ENCODE measurements at places on chromosomes 16 and 17.

DNA sequence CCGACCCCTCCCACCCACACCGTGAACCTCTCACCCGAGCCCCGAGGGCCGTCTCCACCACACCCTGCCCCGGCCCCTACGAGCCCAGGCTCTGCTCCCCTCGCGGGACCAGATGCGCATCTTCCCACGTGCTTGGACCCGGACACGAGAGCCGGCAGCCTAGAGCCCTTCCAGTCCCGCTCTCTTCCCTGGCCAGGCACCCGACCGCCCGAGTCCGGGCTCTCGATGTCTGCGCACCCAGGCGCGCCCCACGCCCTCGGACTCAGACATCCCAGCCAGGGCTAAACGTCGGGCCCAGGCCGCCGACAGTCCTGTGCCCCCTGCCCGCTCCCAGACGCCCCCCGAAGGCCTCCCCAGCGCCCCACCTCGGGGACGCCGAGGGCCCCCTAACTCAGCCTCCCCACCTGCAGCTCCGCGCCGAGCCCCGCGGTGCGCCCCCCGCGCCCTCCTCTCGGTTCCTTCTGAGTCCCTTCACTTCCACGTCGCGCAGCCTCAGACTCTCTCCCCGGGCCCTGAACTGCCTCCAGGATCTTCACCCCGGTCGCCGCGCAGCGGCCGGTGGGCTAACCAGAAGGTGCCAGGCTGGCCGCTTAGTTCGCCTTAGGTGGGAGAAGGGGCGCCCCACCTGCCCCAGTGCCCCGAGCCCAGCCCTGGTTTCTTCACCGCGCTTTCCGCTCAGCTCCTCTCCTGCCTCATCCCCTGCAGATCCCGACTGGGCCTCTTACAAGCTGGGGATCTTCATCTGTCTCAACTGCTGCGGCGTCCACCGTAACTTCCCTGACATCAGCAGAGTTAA is 688 bp downstream of the ADAP2 start:
- no peak for DNase-seq

DNA sequence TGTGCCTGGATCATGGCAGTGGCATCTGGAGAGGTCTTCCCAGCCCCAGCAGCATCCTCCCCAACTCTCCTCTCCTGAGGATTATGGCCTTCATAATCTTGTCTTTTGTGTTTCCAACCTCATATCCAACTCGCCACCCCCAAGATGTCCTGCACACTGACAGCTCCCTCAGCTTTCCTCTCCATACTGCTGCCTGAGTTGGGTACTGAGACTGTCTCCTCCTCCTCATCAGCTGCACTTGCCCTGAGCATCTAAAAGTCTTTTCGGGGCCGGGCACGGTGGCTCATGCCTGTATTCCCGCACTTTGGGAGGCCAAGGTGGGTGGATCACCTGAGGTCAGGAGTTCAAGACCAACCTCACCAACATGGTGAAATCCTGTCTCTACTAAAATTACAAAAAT is 2.0 kb downstream of the CD300LB start:
- no peak for DNase-seq

GRCh38 chr17:1568950-1569810 is 6.6 kb upstream of the PITPNA start:
- DNase-seq, result no peak

DNA sequence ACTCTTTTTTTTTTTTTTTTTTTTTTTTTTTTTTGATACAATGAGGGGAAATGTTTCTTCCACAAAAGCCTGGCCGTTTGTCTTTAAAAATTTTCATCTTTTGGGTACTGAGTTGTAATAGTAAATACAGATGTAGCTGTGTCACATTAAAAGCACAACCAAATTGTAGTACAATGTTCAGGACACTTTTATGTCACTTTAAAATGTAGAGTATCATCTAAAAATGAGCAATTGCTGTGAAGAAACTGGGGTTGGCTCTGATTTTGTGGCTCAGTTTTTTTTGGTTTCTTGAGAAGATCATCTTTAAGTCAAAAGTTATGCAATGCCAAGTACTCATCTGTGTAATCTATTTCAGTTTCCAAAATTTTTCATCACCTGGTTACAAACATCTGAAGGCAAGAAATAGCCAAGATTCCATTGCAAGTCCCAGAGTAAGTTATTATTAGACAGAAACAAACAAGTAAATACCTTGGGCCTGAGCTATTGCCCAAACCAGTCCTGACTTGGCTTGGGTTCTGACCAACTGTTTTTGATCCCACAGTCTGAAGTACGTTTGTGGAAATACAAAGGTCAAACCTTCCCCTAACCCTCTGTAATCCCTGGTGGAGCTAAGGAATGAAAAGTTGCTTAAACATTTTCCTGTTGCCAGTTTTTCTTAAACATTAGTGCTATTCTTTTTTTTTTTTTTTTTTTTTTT is 717.2 kb downstream of the WWOX start:
- peak; percentile 76 for DNase-seq

DNA sequence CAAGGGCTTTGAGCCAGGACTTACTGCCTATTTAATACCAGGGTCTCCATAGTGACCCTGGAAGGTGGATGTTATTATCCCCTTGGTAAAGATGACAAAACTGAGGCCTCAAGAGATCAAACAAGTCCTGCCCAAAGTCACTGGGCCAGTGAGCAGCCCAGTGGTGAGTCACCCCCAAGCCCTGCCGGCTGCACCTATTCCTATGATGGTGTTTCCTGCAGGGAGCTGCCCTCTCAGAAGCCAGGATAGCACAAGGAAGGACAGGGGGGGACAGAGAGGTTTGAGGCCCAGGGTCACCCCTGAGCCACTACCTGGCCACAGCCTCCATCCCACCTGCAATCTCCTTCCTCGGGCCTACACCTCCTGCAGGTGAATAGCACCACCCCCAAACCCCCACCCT is 90.9 kb downstream of the SDK2 start:
- no peak for DNase-seq

- DNase-seq, result no peak
These were observed 970 bp upstream of the DYNC1LI2 start for GRCh38 chr16:66752379-66752778.

DNA sequence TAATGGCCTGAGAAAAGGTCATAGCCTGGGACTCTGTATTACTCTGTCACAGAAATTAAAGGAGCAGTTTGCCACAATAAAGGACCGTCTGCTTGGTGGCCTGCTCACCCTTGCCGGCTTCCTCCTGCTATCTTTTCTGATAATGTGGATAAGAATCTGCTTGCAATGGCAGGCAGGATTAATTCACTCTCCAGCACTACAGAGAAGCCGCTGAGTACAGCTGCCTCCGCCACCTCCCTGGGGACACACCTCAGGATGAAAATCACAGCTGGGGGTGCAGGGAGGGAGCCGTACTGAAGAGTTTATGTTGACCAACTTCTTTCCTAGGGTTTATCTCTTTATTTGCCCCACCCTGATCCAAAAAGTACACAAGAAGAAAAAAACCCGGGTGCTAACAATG is 245.9 kb upstream of the RPL38 start:
- DNase-seq, result no peak

DNA sequence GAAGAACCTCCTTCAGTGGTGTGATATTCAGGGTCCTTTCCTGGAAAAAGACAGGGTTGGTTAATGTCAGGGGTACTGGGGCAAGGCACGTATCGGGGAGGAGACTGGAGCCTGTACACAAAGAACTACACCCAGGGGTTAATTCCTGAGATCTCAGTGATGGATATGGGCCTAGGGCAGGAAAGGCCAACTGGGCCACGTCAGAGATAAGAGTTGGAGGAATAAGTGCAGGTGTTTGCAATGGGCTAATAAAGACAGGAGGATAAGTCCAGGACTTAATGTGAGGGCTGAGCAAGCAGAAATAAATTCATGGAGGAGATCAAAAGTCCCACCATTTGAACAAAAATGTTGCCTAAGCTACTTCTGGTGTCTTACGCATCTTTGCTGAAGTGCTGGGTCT is 10.4 kb upstream of the HERPUD1 start:
- no peak for DNase-seq

DNA sequence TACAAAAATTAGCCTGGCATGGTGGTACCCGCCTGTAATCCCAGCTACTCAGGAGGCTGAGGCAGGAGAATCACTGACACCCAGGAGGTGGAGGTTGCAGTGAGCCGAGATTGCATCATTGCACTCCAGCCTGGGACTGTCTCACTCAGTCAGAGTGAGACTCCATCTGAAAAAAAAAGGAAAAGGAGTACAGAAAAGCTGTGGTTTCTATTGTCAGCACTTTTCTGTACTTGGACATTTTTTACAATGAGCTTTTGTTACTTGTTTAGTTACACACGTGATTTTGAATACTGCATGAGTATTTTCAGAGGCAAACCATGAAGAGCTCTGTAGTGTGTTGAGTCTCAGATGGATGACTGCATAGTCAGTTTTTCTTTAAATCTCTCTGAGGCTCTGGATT is 26.3 kb downstream of the ZC3H18 start:
- peak; percentile 9 for DNase-seq

- no peak for DNase-seq
These were observed 188.8 kb downstream of the RAB11FIP4 start for GRCh38 chr17:31580316-31580705.

DNA sequence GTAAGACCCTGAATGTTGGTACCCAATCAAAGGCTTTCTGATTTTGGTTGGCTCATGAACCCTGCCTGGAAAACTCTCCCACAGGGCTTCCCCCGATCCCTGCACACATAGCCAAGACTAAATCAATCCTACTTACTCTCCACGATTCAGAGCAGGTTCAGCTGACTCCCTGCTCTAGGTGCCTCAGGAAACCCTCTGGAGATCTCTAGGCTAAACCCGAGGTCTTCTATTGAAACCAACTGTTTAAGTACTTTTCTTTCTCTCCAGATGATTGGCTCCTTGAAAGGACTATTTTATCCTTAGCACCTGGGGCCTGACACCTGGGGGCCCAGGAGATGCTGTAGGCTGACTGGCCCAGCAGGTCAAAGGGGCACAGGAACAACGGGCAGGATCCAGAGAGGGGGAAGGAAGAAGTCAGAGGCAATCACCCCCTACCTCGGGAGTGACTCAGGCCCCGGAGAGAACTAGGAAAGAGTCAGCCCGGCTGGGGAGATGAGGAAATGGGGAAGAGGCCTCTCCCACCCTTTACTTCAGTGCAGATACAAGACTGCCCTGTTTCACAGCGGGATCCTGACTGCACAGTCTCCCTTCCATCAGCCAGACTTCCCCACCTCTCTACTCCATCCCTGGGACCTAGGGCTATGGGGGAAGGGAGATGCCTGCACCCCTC is 2.0 kb downstream of the TBC1D10B start:
- peak; percentile 74 for DNase-seq

DNA sequence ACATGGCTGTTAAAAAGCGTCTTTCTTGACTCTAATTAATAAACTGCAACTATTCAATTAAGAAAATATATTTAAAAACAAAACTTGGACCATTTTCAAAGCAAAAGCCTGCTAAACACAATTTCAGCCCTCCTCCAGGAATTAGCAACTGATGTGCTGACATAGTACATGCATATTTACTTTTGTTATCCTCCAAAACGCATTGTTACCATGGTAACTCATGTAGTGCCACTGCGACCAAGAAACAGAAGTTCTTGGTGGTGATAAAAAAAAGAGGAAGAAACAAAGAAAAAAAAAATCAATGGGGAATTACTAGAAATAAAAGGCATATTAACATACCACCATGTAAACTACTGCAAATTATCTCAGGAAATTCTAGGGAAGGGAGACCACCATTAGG is 793.4 kb upstream of the CDH8 start:
- no peak for DNase-seq

- no peak for DNase-seq
These were observed 92.4 kb upstream of the CDC42EP4 start for GRCh38 chr17:73404246-73404645.

- peak; percentile 84 for DNase-seq
These were observed 1.7 kb downstream of the PPM1D start for GRCh38 chr17:60601447-60602384.

DNA sequence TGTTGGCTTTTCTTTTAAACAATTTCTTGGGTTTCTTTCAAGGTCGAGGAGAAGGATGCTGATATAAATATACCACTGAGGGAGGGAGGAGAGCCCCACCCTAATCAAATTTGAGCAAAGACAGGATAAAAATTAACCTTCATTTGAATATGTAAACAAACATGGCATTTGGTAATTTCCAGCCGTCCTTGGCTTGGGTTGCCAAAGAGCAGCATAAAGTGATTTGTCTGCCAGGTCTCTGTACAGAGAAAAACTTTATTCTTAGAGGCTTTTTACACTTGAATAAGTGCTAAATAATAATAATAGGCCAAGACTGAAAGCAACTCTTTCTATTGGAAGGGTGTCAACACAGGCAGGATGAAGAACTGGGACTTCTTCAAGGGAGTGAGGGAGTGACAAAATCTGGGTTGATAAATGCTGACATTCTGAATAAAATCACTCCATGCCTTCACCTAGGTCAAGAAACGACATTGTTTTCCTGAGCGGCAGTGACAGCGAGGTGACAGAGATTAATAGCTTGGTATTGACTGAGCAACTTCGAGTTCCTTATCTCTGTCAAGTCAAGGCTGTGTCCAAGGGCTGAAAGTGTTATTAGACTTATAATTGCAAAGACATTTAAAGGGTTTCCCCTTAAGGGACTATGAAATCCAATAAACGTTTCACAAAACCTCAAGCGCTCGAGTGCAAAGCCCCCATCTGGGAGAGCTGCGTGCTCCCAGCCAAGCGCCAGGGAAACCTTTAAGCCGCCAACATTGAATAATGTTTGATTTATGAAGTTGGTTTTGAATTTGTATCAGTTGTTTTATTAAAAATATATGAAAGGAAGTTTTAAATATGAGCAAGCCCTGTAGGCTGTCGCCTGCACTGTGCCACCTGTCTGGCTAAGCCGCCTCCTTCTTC is 269.5 kb upstream of the N4BP1 start:
- DNase-seq, result no peak

DNA sequence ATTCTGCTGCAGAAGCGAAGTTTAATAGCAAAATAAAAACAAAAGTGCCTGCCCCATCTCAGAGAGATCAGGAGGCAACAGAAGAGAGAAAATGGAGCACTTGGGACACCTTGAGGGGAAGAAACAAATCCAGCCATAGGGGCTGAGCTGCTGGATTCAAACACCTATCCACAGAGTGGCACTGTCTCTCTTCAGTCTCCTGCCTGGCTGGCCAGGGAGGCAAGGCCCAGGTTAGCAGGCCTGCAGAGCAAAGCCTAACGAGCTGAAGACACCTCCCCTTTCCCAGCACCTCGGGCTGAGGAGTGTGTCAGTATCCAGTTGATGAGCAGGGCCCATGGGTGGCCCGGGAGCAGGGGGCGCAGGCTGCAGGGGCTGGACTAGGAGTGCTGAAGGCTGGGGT is 8.8 kb upstream of the KRT31 start:
- DNase-seq, result no peak

DNA sequence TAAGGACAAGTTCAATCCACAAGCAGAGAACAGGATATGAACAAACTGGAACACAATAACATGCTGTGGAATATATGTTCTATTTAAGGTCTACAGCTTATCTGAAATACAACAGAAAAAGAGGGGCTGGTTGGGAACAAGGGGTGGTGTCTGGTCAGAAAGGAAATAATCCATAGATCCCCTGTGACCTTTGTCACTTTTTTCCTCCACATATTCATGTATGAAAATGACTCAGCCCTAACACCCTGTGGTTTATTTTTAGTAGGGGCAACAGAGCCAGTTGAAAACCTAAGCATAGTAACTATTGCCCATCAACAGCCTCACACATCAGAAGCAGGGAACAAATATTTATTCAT is 12.3 kb upstream of the SPAG9 start:
- DNase-seq, result no peak
